ENCODE measurements at places on chromosomes 2 and 18. TPM values are rescaled to one million over a fixed set of nuclear protein-coding genes. Genes with fewer than 3 reads are reported as not detected.
A peak's percentile ranks its signal among the peaks of the same experiment; 100 is the strongest.

DNA sequence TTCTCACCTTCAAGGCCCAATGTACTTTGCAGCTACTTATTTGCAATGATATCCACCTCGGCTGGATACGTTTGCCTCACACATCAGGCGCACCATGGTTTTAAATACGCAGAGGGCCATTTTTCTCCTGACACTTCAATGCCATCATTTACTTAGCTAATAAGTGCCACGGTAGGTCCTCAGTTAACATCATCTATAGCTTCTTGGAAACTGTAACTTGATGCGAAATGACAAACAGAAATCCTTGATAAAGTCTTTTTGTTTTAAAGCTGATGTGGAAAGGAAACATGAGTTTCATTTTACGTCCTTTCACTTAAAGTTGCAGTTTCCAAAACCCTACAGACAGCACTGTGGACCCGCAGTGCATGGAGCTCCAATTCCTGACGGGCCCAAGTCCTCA lies 37.1 kb downstream of the ZNF516 start:
- H3K4me3 ChIP-seq: no peak overlapping the region
- H3K27me3 ChIP-seq: no peaks in the 10 kb centered on the region
- H3K4me1 ChIP-seq: peaks cover 42% of the 10 kb centered on the region
- H3K27ac ChIP-seq: no peak overlapping the region

DNA sequence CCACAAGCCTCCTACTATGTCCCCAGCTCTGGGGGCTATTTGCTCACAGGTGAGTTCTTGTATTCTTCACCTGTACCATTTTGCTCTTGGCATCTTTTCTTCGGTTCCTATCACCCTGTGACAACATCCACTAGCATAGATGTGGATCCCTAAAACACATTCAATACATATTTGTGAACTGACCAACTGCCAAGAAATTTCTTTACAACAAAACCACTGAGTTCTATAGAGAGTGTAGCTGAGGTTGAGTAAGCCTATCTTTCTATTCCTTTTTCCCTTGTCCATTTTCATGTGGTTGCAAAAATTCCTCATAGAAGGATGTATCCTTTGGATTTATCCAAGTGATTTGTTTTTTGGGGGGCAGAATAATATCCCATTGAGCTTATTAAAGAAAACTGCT lies 192.7 kb upstream of the ITGA4 start:
- no peaks in the 10 kb centered on the region for H3K27me3 ChIP-seq
- DNase-seq: no peak
- H3K4me3 ChIP-seq: no peak overlapping the region
- H3K36me3 ChIP-seq: no peaks in the 10 kb centered on the region

MRPS5 gene
- 29.2 TPM for total RNA-seq

ERCC3 gene
- 43.1 TPM for total RNA-seq

- no peak for DNase-seq
- peaks cover 22% of the 10 kb centered on the region for H3K4me1 ChIP-seq
- H3K27me3 ChIP-seq: no peaks in the 10 kb centered on the region
- H3K27ac ChIP-seq: no peak overlapping the region
- H3K36me3 ChIP-seq: no peaks in the 10 kb centered on the region
- H3K4me3 ChIP-seq: no peak overlapping the region
These were observed 77.7 kb upstream of the IGFBP5 start for GRCh38 chr2:216773072-216773471.

GRCh38 chr2:30365201-30365600 lies 81.8 kb upstream of the LCLAT1 start:
- H3K27ac ChIP-seq: no peak overlapping the region
- no peak overlapping the region for H3K4me3 ChIP-seq
- peaks cover 39% of the 10 kb centered on the region for H3K4me1 ChIP-seq

GRCh38 chr2:145012214-145012670 lies 492.3 kb upstream of the ZEB2 start:
- no peak for DNase-seq
- no peaks in the 10 kb centered on the region for H3K27me3 ChIP-seq
- H3K36me3 ChIP-seq: no peaks in the 10 kb centered on the region
- peaks cover 30% of the 10 kb centered on the region for H3K4me1 ChIP-seq

- no peaks in the 10 kb centered on the region for H3K36me3 ChIP-seq
- H3K27ac ChIP-seq: no peak overlapping the region
- peaks cover 3% of the 10 kb centered on the region for H3K4me1 ChIP-seq
- peaks cover 16% of the 10 kb centered on the region for H3K27me3 ChIP-seq
- DNase-seq: no peak
- no peak overlapping the region for H3K4me3 ChIP-seq
These were observed 289.2 kb downstream of the PHLPP1 start for GRCh38 chr18:63004466-63005089.

DNA sequence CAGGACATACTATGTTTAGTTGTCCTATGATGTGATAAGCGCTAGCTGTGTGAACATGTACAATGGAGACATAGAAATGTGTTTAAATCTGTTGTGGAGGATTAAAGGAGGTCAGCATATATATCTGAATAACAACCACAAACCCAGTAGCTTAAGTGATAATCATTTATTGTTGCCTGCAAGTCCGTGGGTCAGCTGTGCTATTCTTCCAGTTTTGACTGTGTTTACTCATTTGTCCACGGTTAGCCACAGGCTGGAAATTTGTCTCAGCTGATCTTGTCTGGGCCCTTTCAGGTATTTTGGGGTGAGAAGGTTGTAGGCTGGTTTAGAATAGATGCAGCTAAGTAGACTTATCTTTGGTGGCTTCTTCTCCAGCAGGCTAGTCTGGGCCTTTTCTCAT lies 110.4 kb downstream of the PARD3B start:
- no peak for DNase-seq
- H3K27ac ChIP-seq: no peak overlapping the region
- no peaks in the 10 kb centered on the region for H3K36me3 ChIP-seq
- peaks cover 7% of the 10 kb centered on the region for H3K4me1 ChIP-seq
- no peaks in the 10 kb centered on the region for H3K27me3 ChIP-seq
- no peak overlapping the region for H3K4me3 ChIP-seq

GRCh38 chr2:239267288-239267951 lies 133.4 kb downstream of the HDAC4 start:
- H3K27ac ChIP-seq: peak overlapping the region; percentile 86
- DNase-seq: peak; percentile 97
- H3K4me1 ChIP-seq: peaks cover 48% of the 10 kb centered on the region
- H3K4me3 ChIP-seq: peak overlapping the region; percentile 46
- H3K36me3 ChIP-seq: no peaks in the 10 kb centered on the region

RAB27B gene
- total RNA-seq: 99.0 TPM

DNA sequence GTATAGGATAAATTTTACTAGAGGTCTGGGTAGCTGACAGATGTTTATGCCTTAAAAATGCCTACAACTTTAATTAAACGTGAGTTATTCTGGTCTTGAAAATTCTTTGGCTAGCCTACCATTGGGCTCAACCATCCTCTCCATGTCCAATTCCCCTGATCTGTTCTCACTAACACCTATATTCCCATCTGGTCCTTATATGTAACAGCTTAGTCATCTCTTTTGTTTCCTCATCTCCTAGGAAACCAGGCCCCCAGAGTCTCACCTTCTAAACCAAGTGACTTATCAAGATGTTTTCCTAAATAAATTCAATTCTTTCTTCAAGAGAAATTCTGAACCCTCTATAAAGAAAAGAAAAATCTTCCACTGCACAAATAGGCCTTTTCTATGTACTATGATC lies 148.5 kb downstream of the TTC32 start:
- H3K36me3 ChIP-seq: no peaks in the 10 kb centered on the region
- H3K27me3 ChIP-seq: peaks cover 3% of the 10 kb centered on the region
- H3K4me3 ChIP-seq: no peak overlapping the region
- H3K4me1 ChIP-seq: peaks cover 3% of the 10 kb centered on the region
- no peak for DNase-seq

UGT1A4 gene
- not detected for total RNA-seq

DNA sequence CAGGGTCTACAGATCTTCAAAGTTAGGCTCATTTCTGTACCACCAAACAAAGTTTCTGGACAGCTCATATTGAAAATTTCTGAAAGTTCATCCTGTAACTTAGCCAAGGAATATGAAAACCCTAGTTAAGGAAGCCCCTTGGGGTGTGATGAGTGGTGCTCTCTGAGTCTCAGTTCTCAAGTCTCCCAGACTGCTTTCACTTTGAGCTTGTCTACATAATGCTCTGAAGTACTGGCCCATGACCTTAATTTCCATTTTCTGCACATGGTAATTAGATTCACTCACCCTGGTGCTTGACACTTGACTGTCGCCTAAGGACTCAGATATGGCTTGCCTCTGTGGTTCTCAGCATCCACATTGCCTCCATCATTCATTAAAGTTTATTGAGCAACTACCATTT lies 51.7 kb upstream of the SATB2 start:
- no peaks in the 10 kb centered on the region for H3K4me1 ChIP-seq
- no peaks in the 10 kb centered on the region for H3K36me3 ChIP-seq
- no peaks in the 10 kb centered on the region for H3K27me3 ChIP-seq
- H3K27ac ChIP-seq: no peak overlapping the region
- no peak overlapping the region for H3K4me3 ChIP-seq
- DNase-seq: no peak

- peak; percentile 50 for DNase-seq
- H3K27ac ChIP-seq: no peak overlapping the region
- no peaks in the 10 kb centered on the region for H3K27me3 ChIP-seq
- peaks cover 33% of the 10 kb centered on the region for H3K36me3 ChIP-seq
- H3K4me1 ChIP-seq: no peaks in the 10 kb centered on the region
These were observed 21.0 kb downstream of the PNPT1 start for GRCh38 chr2:55672630-55673029.

DNA sequence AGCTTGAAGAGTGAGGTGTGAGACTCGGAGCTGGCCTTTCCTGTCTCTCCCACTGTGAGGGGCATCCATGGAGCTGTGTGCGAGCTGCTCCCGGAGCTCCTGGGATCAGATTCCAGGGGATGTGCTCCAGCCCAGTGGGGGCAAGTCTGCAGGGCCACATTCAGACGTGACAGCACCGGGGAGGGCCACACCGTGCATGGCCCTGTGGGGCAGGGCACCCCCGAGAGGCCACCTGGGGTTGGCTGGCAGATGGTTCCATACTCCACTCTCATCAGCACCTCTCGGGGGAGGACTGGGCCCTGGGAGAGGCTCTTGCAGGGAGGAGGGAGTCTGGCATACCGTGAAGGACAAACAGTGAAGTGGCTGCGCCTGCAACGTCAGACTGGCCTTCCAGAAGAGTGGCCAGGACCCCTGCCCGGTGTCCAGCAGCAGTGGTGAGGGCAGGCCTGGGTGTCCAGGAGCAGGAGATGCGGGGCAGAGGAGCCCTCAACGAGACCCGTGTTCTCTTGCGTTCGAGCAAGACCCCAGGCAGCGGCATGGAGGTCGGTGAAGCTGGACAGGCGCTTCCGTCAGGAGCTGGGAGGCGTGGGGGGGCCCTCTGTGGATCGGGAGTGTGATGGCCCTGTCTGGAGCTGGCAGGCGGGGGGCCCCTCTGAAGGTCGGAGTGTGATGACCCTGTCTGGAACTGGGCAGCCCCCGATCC lies 84.3 kb downstream of the ASB1 start:
- no peaks in the 10 kb centered on the region for H3K27me3 ChIP-seq
- peaks cover 8% of the 10 kb centered on the region for H3K4me1 ChIP-seq
- H3K4me3 ChIP-seq: no peak overlapping the region
- DNase-seq: peak; percentile 65
- no peaks in the 10 kb centered on the region for H3K36me3 ChIP-seq

- no peak overlapping the region for H3K4me3 ChIP-seq
- H3K27ac ChIP-seq: peak overlapping the region; percentile 78
- DNase-seq: peak; percentile 91
- peaks cover 22% of the 10 kb centered on the region for H3K4me1 ChIP-seq
- H3K36me3 ChIP-seq: peaks cover 48% of the 10 kb centered on the region
- H3K27me3 ChIP-seq: no peaks in the 10 kb centered on the region
These were observed 23.7 kb downstream of the CENPO start for GRCh38 chr2:24816884-24817283.

DNA sequence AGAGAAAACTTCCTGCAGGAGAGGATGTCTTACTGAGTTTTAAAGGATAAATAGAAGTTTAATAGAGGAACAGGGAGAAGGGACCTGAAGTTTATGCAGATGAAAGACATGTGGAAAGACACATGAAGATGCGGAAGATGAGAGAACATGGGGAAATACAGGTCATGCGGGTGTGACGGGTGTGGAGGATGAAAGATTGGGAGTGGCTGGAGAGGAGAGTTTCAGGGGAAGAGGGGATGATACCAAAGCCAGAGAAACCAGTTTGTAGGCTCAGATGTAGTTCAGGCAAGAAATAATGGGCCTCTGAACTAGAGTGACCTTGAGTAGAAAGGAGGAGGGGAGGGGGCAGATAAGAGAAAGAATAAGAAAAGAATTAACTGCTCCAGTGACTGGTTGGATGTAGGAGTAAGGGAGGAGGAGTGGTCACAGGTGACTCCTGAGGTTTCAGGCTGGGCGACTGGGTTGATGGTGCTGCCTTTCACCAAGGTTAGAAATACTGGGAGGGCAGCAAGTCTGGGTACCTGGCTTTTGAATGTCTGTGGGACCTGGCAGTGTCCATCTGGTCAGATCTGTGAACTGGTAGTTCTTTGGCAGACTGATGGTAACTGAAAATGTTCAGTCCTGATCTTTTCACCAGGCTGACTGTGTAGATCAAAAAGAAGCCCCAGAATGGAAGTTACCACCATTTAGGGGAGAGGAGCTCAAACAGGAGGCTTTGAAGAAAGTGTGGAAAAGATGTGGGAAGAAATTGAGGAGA lies 69.4 kb downstream of the TET3 start:
- H3K4me3 ChIP-seq: no peak overlapping the region
- no peaks in the 10 kb centered on the region for H3K36me3 ChIP-seq
- no peaks in the 10 kb centered on the region for H3K4me1 ChIP-seq

CCDC102B gene
- 9.4 TPM for total RNA-seq

- no peak overlapping the region for H3K4me3 ChIP-seq
- DNase-seq: no peak
- H3K27me3 ChIP-seq: no peaks in the 10 kb centered on the region
- H3K4me1 ChIP-seq: no peaks in the 10 kb centered on the region
- H3K27ac ChIP-seq: no peak overlapping the region
- H3K36me3 ChIP-seq: no peaks in the 10 kb centered on the region
These were observed 77.5 kb upstream of the TTC21B start for GRCh38 chr2:166031054-166031453.

GRCh38 chr2:3446381-3446780 lies 66.9 kb downstream of the TRAPPC12 start:
- DNase-seq: no peak
- H3K36me3 ChIP-seq: peaks cover 56% of the 10 kb centered on the region
- H3K4me1 ChIP-seq: peaks cover 4% of the 10 kb centered on the region
- H3K27ac ChIP-seq: no peak overlapping the region
- no peaks in the 10 kb centered on the region for H3K27me3 ChIP-seq
